ENCODE measurements at places on chromosomes 3 and 15. TPM values are rescaled to one million over a fixed set of nuclear protein-coding genes. Genes with fewer than 3 reads are reported as not detected.
A peak's percentile ranks its signal among the peaks of the same experiment; 100 is the strongest.

GRCh38 chr3:72336821-72337479, 511.3 kb downstream of the SHQ1 start:
- no peak for DNase-seq

DNA sequence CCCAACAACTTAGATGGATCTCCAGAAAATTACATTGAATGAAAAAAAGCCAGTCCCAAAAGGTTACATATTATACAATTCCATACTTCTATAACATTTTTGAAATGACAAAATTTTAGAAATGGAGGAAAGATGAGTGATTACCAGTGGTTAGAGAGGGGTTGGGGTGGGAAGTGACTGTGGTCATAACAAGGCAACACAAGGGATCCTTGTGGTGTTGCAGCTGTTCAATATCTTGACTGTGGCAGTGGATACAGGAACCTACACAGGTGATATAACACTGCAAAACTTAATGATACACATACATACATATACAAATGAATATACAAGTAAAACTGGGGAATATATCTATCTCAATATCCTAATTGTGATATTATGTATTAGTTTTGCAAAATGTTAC, 9.6 kb downstream of the GOLGB1 start:
- no peak for DNase-seq

Gene SMCO1
- total RNA-seq, result not detected

- no peak for DNase-seq
Measured at GRCh38 chr3:77420336-77420735, 380.4 kb downstream of the ROBO2 start.

- no peak for DNase-seq
Measured at GRCh38 chr3:111070772-111071256, 802 bp upstream of the NECTIN3 start.

- no peak for DNase-seq
Measured at GRCh38 chr3:45060165-45060892, 34.2 kb downstream of the CLEC3B start.

- DNase-seq, result peak; percentile 18
Measured at GRCh38 chr15:89673165-89673512, 6.0 kb downstream of the PLIN1 start.

DNA sequence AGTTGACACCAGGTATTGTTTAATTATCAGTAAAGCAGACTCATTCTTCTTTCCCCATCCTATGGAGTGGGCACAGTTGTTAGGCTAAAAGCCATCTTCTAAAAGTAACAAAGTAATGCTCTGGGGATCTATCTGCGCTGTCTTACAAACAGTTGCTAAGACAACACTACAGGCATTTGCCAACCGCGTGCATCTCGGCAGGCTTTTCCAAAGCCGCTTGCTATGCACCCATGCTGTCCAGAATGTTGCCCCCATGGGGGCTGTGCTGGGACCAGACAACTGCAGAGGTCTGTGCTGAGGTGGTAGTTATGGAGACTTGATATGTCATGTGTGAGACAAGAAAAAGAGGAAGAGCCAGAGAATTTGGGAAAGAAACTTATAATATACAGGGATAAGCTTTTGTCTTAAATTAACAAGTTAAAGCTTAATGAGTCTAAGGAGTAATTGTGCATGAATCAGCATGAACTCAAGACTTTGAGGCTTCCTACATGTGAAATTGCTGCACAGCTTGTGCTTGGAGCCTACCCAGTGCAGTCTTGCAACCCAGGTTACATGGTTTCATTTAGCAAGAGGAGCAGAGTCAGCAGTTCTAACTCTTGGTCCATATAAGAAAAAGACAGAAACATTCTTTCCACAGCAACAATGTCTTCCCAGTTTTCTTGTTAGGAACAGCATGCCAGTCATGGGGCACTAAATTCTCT, 38.9 kb upstream of the DCLK3 start:
- no peak for DNase-seq

DNA sequence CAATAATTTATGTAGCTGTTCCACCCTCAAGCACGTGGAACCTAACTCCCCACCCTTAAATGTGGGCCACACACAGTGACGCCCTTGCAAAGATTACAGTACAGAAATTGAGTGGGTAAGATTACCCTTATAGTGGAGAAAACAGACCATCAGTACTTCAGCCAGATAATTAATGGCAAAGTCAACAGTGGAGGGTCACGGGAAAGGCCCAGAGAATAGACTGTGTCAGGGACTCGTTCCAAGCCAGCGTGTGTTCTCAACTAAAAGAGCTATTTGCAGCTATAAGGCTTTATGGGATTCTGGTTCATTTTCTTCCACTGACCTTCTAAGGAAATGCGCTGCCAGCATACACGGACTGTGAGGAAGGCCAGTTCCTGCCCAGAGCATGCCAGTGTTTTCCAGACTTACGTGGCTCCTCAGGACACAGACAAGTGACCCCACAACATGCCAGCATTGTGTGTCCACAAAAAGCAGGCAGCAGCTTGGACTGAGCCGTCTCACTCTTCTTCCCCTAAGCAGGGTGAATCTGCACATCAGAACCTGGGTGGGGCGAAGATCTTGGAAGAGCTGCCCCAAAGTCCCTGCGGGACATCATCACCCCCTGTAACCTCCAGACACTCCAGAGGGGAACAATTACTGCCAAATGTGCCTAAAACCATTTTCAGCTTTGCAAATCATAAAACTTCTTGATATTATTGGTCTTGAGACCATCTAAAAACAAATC, 428.5 kb downstream of the OCA2 start:
- DNase-seq, result no peak

Gene VEPH1
- total RNA-seq, result not detected

Gene HTR3E
- not detected for total RNA-seq

DNA sequence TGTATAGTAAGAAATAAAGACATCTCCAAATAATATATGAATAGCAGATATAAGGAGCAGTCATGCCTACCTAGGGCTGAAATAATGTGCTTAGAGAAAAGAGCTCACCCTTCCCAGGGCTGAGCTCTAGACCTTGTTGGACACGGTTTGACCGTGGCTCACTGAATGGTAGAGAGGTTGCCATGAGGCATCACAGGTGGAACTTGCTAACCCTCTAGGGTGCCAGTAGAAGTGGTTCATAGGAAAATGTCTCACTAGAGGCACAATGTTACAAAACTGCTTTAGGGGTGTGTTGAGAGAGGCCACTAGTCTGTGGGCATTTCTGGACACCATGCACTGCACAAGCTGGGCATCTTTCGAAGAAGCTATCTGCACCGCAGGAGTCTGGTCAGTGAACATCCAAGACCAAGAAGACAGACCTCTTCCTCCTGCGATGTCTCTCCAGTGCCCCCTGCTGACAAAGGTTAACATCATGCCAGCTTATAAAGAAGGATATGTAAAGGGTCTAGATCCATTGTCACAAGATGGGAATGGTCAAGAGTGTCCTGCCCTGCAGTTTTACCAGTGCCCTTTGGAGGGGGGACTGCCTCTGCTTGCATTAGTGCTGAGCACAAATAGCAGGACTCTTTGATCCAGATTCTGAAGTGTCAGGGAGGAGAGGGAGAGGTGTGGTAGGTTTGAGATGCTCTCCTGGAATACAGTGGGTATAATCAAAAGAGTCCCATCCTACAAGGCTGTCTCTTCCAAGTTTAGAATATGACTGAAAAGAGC, 266.8 kb downstream of the ZNF385D start:
- DNase-seq, result no peak

Gene ZKSCAN7
- total RNA-seq, result 0.68 TPM

DNA sequence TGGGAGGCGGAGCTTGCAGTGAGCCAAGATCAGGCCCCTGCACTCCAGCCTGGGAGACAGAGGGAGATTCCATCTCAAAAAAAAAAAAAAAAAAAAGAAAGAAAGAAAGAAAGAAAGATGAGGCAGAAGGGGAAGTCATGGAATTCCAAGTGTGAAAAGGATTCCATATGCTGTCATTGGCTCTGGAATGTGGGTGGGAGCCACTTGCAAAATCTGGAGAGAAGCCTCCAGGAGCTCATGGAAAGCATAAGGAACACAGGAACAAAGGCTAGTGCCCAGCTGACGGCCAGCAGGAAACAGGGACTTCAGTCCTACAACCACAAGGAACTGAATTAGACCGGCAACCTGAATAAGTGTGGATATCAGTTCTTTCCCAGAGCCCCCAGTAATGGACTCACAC, 12.5 kb upstream of the TRAK1 start:
- DNase-seq, result no peak

Gene TMC3
- total RNA-seq, result not detected

- DNase-seq, result no peak
Measured at GRCh38 chr3:85539232-85539631, 580.4 kb downstream of the CADM2 start.

Gene CORO2B
- total RNA-seq, result 0.08 TPM

DNA sequence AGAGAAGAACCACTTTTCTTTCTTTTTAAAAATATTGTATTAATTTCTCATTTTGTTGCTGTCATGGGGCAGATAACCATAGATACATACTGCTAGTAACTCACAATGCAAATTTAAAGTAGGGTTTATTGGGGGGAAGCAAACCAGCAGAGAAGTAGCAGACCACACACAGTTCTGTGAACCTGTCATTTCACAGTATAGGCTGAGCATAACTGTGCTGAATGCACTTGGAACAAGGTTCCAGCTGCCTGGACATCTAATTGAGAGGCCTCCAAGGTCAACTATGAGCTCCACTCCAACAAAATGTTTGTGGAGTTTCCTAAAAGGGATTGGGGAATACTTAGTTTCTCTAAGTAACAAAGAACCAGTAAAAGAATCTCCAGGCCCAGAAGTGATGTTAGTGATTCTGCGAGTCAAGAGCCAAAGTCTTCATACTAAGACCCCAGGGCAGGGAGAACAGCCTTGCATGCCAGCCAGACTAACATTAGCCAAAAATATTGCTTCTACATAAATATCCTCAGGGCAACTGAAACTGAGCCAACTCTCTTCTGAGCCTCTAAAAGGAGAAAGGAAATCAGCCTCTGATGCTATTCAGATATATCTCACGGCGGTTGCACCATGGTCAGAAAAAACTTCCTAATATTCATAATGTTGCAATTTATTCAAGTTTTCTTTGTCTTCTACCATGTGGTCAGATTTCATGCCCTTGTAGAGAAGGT, 856.4 kb upstream of the ALCAM start:
- DNase-seq, result no peak

Gene GOLGA8N
- 6.5 TPM for total RNA-seq

DNA sequence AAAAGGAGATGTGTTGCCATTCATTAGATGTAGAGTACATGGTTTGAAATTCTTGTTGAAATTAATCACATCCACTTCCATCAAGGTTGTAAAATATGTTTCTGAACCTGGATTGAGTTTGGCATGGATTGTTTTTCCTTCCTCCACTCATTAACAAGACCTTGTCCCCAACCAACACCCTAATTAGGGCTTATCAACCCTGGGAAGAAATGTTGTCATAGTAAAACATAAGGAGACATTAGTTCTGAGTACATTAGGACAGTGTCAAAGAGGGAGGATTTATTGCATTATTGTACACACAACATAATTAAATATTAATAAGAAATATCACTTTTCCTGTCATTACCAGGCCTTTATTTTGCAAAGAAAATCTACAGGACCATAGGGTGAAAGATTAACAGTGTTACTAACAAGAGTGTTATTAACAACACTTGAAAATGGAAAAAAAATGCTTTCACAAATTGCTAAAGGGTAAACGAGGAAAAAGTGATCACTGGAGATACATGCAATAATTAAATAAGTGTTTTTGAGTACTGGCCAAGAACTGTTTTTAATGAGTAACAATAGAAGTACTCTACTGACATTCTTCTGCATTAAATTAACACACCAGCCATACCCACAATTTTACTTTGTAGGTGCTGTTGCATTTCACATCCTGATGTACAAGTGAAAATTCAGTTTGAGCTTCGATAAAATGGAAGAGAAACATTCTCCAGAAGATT, 30.4 kb upstream of the WDR72 start:
- no peak for DNase-seq

DNA sequence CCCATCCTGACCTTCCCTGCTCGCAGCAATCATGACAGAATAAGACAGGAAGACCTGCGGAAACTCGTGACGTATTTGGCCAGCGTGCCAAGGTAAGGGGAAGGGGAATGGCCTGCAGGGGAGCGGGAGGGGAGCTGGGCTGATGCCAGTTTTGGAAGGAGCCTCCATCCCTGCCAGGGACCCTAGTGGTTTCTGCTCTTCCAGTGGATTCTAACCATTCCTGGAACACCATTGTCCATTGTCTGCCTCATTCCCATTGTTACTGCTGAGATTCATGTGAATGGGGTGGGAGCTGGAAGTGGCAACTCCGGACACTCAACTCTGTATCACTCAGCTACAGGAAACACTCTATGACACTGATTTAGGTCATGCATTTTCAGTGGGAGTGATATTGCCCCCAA, 242.9 kb upstream of the ROPN1 start:
- DNase-seq, result no peak

GRCh38 chr3:48238531-48239085, 2.3 kb upstream of the ZNF589 start:
- no peak for DNase-seq
